ENCODE measurements at places on chromosomes 7 and 10.

DNA sequence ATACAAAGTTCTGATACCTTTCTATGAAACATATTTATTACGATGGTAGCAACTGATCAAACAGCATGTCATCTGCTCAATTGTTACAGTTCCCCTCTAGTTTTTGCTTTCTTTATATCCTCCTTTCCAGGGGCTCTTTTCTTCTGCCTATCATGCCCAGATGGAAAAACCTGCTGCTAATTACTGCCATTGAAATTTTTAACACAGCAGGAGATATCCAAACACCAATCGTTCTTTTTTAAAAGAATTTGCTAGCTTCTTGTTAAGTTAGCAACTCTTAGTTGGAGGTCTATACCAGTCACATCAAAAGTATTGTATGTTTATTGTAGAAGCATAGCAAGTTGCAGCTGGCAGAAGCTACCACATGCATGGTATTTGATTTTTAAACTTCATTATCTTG, 768.5 kb downstream of the NXPH1 start:
- DNase-seq = no peak

DNA sequence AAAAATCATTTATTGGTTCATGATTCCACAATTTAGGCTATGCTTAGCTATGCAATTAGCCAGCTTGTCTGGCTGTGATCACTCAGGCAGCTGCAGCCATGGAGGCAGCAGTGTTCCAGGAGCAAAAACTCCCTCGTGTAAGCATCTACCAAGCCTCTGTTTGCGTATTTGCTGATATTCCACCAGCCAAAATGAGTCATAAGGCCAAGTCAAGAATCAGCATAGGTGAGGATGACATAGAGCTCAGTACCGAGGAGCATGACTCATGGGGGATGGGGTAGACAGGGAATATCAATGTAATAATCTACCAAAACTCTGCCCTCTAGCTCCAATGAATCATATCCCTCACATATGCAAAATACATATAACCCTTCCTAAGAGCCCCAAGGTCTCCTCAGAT, 63.3 kb downstream of the IMMP2L start:
- no peak for DNase-seq

DNA sequence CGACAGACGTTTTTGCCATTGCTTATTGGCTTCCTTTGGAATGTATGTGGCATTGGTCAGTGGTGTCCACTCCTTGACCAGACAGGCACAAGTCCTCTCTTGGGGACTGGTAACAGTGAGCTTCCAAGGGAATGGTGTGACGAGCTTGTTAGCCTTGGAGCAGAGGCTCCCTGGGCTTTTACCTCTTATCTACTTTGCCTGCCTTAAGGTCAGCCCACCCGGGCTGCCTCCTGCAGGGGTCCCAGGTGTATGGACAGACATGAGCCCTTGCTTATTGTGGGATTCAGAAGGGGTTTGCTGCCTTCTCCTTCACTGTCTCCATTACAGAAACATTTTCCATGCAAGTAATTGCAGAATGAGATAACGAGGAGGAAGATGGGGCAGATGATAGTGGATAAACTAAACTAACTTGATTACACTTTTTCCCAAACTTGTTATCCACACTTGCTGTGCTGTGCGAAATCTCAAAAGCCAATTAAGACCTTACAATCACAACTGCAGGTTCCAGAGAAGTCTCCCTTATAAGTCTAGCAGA, 29.7 kb downstream of the PLPP4 start:
- DNase-seq = no peak

DNA sequence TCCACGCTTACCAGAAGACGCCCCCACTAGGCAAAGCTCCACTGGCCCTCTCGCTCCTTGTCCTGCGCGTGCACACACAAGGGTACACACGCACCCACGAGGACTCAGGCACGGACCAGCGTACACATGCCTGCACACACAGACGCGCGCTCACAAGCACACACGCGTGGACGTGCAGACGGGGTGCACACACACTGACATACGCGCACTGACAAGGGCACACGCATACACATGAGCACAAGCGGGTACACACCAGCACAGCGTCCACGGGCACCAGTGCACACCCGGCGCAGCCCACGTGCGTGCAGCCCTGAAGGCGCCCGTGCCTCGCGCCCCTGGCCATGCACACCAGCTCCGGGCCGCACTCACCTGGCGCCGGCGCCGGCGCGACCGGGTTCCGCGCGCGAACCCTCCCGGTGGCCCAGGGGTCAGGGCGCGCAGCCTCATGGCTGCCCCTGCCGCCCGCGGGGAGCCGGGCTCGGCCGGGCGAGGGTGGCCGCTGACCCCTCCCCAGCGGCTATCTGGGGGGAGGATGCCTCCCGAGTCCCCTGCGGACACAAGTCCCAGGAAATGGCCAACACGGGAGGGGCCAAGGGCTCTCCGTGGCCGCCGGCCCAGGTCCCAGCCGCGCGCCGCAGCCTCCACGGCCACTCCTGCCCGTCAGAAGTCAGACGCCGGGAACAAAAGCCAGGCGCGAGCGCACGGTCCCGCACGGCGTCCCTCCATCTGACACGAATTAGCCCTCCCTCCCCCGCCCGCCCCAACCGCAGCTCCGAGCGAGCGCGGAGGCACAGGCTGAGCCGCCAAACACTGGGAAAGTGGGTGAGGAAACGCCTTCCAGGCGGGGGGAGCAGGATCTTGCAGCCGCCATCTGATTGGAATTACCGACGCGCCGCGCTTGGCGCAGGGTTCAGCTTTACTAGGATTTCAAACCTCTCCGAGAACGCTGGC, 45.0 kb downstream of the TNS3 start:
- DNase-seq = no peak

GRCh38 chr10:104300736-104301292, 31.8 kb downstream of the GSTO2 start:
- DNase-seq = no peak

DNA sequence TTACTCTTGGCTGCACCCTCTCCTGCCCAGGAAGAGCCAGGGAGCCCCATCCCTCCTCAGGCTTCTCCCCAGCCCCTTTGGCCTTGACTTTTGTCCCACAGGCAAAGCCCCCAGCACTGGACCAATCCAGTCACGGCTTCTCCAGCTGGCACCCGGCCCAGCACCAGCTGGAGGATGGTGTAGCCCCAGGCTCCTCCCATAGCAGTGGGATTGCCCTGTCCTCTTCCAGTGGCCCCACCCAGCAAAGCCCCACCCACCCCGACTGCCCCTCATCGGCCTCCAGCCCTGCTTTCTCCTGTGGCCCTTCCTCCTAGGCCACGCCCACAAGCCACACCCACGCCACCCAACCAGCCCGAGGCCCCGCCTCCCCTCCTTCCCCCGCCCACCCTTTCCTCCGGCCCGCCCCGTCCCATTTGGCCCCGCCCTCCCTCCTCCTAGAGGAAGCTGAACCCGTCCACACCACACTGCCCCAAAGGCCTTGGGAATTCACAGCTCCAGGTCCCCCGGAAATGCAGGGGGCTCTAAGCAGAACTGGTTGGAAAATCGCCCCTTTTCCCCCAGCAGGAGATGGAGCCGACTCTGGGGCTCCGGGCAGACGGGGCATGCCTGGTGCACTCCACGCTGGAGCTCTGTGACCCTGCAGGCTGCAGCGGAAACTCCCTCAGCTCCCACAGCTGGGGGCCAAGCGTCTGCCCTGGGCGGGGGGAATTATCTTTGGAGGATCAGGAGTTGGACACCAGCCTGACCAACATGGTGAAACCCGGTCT, 25.2 kb downstream of the GET4 start:
- DNase-seq = no peak

DNA sequence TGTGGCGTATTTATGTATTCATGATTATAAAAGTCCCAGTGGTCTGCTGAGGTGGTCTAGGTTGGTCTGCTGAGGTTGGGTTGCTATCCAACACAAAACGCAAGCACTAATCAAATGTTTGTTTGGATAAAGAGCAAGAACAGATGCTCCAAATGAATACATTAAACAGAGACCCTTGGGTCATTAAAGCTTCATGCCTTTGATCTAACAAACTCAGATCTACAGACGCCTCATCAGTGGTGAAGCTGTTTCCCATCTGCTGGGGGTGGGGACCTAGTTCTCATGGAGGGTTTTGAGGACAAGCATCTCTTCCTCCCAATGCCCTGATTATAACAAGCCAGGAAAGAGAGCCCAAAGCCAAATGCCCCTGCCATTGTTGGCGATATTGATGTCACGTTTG, 786.7 kb downstream of the NRG3 start:
- DNase-seq = no peak

GRCh38 chr7:26052706-26053105, 99.3 kb upstream of the NFE2L3 start:
- DNase-seq = no peak

- no peak for DNase-seq
Measured at GRCh38 chr10:70566515-70567290, 35.8 kb downstream of the PRF1 start.

- no peak for DNase-seq
Measured at GRCh38 chr7:44258423-44258760, 57.6 kb downstream of the YKT6 start.

- no peak for DNase-seq
Measured at GRCh38 chr10:103120546-103120945, 72.5 kb downstream of the NT5C2 start.

GRCh38 chr10:34407324-34407805, 407.7 kb downstream of the PARD3 start:
- no peak for DNase-seq

DNA sequence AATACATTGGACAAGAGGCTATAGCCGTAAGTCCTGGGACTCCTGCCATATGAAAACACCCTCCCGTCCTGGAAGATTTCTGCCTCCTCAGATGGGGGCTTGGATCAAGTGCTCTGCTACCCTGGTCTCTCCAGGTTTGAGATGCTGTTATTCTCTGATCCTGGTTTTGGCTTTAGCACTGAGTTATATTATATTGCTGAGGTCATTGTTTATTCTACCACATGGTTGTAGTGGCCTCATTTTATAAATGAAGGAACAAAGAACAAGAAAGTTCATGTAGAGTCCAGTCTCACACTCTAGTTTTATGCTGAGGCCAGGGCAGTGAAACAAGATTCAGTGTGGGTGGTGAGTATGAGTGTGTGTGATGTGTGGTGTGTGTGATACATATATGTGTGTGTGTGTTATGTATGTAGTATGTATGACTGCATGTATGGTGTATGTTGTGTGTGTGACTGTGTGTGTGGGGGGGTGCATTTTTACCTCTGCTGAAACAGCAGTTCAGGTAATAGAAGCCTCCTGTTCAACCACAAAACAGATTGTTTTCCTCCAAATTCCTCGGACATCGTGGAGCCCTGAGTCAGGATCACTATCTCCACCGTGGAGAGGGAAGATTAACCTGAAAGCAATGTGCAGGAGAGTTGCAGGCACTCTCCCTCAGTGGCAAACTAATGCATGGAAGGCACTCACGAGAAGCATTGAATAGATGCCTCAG, 80.7 kb downstream of the C7orf25 start:
- no peak for DNase-seq

DNA sequence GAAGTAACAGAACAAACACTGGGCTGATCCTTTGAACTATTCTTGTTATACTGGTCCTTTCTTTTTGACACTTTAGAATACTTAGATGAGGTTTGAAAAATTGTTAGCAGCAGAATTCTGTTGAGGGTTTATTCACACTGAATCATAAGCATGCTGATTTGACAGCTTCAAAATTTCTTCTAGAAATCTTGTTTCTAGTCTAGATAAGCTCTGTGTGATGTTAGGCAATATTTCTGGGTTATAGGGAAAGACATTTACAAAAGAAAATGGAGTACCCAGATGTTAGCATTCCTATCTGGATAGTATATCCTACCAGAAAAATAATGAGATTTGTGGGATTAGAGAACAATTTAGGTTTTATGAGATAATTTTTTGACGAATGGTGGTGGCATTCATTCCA, 12.1 kb downstream of the CSTF2T start:
- no peak for DNase-seq

GRCh38 chr10:129365767-129366402, 101.2 kb upstream of the MGMT start:
- DNase-seq = no peak

- no peak for DNase-seq
Measured at GRCh38 chr7:112147793-112148361, 58.3 kb downstream of the DOCK4 start.

DNA sequence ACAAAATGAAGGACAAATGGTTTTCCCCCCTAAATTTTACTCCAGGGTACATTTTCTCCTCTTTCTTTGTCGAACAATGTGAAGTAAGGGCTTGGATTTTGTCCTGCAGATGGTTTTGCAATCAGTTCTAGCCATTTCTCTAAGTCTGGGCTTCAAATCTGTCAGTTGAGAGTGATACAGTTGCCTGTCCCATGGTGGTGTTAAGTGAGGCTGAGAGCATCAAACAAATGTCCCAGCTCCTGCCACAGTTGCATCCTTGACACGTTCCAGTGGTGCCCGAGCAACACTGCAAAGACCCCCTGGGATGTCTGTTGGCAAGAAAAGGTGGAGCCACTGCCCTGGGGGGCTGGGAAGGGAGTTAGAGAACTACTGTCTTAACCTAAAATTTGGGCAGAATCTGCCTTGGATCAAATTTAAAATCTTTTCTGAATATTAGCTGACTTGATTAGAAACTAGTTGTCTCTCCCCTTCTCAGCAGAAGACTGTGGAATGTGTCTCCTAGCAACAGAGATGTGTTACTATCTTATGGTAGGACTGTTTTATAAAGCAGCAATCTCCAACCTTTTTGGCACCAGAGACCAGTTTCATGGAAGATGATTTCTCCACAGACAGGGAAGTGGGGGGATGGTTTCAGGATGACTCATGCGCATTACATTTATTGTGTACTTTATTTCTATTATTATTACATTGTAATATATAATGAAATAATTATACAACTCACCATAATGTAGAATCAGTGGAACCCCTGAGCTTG, 102.0 kb upstream of the STEAP1B start:
- DNase-seq = no peak

DNA sequence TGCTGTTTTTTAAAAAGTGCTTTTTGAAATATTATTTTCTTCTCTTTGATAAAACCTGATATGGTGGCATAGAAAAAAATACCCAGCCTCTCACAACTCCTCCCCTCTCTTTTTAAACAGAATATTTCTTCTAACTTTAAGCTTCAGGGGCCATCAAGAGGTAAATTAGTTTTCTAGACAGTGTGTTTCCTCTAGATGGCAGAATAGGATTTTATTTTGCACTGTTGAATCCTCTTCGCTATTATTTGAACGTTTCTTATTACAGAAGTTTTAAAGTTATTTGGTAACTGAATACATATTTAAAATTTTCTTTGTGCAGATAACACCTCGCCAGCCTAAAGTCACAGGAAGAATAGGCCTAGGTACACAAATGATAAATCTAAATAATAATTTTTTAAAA, 30.3 kb downstream of the ARL5B start:
- no peak for DNase-seq

GRCh38 chr7:25858200-25858524, 293.8 kb upstream of the NFE2L3 start:
- DNase-seq = no peak

- no peak for DNase-seq
Measured at GRCh38 chr7:143375298-143376034, 5.7 kb upstream of the ZYX start.

Data from stimulated activated CD8-positive, alpha-beta memory T cell treated with anti-CD3 and anti-CD28 coated beads, Interleukin-4, amount 100 ng/mL, for 1 hour (primary cell).